ENCODE measurements at places on chromosomes 16 and 17.

DNA sequence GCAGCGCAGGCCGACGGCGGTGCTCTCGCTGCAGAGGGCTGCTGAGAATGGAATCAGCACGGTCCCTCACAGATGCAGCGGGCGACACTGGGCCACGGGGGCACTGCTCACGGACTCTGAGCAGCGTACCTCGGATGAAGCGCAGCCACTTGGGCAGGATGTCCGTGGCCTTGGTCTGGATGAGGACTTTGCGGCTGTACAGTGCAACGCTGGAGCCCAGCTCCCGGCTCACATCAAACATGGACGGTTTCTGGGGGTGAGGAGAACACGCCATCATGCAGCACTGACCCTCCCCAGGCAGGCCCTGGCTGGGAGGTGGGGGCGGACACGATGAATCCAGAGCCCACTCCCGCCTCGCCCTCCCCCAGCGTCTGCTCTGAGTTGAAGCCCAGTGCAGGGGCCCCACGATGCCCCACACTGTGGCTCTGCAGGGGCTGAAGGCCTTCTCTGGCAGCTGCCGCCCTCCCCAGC, 18.1 kb downstream of the DNASE1 start:
- DNase-seq: no peak

DNA sequence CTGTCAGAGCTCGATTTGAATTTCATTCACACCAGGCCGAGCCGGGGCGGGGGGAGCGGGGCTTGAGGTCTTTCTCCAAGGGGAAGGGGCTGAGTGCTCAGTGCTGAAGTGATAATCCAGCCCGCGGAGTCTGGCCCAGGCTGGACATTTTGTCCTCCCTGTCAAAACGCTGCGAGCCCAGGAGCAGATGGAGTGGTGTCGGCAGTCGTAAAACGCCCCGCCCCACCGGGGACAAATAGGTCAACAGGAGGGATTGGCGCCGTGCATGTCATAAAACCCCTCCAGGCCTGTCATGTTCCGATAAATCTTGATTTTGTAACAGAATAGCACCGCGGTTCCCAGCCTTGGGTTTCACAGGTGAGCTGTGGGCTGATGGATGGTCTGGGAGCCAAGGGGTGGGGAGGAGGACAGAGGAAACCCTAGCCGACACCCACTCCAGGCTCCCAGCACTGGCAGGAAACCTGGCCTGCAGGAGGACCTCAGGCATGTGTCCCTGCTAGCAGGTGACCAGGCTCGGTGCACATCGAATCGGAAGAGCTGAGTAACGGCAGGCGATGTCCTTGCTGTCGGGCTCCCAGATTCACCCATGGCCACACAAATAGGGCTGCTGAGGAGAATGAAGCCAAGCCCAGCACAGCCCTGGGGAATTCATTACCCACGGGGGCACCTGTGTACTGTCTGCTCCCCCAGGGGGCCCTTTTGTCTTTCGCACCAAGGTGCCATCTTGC, 341.4 kb downstream of the FOXL1 start:
- DNase-seq: peak; percentile 86

GRCh38 chr17:75509528-75510258, 5.6 kb downstream of the CASKIN2 start:
- no peak for DNase-seq

DNA sequence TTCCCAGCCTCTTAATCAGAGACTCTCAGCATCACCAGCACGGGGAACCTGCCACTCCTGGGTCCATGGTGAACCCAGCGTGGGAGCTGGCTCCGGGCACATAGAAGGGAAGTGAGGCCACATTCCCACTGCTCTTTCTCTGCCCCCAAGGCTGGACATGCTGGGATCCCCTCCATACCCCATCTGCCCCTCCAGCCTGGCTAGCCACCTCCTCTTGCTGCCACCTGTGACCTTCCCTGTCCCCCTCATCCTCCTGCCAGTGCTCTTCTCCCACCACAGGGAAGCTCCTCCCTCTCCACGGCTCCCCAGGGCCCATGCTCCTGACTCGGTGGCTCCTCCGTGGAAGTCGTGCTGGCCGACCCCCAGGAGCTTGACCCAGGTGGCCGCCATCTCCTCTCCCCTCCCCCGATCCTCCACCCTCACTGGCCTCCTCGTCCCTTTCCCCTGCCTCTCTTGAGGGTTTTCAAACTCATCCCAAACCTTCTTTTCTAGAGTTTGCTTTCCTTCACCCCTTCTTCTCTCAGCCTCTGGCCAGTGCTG, 139.1 kb upstream of the CHMP6 start:
- no peak for DNase-seq

DNA sequence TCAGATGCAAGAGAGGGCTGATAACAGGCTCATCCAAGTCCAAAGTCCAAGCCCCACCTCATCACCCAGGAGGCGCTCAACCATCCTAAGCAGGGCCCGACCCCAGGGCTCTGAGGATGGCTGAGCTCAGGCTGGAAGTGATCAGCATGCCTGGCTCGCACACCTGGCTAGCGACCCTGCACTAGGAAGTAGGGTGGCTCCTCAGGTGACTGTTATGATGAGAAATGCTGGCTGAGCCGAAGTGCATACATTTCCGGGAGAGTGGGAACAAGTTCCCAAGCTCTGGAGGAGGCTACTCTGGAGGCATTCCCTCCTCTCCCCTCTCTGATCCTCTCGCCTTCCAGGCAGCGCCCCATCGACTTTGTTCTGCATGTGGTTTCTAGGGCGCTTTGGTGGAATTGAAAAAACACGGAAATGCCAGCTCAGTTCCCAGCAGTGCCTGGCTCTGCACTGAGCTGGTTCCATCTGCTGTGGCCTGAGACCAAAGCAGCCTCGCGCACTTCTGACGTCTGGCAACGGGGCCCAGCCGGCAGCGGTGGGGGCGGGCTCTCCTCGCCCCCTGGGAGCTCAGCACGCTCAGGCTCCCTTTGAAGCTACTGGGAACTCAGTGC, 130.3 kb downstream of the IRF8 start:
- peak; percentile 44 for DNase-seq

DNA sequence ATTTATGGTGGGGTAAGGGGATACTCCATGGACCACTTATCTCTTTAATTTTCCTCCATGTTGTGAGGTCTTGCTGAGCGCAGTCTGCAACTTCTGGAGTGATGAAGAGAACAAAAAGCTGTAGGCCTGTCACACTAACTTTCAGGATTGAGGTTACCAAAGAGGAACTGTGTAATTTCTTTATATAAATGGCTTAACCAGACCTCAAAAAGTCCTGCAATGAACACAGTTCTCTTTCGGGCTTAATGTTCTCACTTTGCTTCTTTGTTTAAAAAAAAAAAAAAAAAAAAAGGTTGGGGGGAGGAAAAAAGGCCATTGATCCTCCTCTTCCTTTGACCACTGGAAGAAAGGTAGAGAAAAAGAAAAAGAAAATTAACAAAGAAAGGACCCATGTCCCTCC, 86.8 kb upstream of the SOX9 start:
- no peak for DNase-seq

DNA sequence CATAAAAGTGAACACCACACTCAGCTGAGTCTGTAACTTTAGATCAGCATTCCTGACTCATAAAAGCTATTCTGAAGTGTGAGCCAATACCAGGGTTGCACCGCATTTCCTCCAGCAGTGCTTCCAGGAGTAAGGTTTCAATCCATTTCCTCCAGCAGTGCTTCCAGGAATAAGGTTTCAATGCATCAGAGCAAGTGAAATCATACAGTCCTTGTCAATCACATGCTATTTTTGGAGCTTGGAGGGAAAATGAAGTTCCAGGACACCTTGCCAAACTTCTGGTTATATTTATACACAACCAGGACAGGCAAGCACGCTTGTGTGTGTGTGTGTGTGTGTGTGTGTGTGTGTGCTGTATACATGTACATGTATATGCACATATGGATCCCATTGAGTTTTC, 327.6 kb downstream of the GRIN2A start:
- DNase-seq: no peak

- no peak for DNase-seq
Observed at GRCh38 chr16:81190667-81191066, 47.8 kb upstream of the BCO1 start.

DNA sequence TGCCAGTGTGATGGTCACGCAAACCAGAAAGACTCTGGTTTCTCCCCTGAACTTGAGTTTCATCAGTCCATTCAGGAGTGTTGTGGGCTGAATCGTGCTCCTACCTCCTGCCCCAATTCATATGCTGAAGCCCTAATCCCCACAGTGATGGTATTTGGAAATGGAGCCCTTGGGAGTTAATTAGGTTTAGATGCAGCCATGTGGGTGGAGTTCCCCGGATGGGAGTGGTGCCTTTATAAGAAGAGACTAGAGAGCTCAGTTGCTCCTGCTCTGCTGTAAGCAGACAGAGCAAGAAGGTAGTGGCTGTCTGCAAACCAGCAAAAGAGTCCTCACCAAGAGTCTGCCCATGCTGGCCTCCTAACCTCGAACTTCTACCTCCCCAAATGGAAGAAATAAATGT, 160.3 kb upstream of the DYNLRB2 start:
- DNase-seq: no peak

- no peak for DNase-seq
Observed at GRCh38 chr16:66409156-66409555, 17.9 kb upstream of the BEAN1 start.

DNA sequence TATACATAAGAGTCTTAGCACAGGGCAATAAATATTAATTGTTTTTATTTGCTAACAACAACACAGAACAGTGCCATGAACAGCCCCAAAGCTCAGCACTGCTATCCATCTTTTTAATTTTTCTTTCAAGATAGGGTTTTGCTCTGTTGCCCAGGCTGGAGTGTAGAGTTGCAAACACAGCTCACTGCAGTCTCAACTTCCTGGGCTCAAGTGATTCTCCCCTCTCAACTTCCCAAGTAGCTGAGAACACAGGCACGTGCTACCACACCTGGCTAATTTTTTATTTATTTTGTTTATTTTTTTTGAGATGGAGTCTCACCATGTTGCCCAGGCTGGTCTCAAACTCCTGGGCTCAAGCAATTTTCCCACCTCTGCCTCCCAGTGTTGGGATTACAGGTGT, 47.6 kb upstream of the AKAP1 start:
- DNase-seq: no peak

DNA sequence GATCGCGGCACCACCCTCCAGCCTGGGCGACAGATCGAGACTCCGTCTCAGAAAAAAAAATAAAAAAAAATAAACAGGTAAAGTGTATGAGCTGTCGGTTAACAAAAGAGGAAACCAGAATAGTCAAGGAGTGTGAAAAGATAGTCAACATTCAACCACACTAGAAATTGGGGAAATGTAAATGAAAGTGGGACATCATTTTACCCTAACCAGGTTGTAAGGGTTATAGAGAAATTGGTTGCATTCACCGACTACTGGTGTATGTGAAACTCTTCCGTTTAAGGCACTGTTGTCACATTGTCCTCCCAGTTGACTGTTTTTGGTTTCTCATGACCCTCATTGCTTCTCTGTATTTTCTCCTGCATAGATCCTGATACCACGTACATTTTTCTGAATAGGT, 62.8 kb downstream of the RABEP1 start:
- no peak for DNase-seq

DNA sequence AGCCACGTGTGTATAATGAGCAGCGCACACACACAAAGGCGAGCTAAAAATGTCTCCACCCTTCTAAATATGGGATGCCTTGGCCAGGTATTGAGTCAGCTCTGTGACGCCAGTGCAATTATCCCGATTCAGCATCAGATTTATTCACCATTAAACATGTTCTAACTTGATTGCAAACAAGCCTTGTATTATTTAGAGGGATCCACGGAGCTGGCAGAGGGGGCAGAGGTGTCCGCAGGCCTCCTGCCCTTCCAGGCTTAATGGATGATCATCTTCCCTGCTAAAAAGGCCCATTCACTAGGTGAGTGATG, 591.7 kb downstream of the MAF start:
- DNase-seq: no peak

DNA sequence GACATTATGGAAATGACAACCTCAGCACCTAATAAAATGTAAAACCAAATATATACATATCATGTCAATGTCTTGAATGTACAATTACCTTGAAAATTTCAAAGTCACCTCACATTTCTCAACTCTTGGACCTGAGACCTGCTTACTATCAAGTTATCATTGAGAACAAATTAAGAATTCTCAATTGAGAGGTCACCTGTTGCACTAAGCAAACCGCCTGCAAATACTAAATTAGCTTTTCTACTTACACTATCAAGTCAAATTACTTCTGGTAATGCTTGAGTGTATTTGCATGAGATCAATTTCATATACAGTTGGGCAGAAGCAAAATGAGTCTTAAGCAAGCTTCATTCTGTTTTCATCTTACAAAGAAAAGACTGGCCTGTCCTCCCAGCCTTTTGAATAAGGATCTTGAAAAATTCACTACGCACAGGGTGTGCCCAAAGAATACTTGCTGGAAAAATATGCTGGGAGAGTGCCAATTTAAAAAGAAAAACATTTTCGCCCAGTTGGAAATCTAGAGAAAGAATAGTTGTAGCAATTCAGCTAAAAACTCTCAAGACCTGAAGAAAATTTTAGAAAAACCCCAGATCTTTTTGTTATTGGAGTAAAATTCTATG, 35.7 kb downstream of the KANSL1 start:
- no peak for DNase-seq

DNA sequence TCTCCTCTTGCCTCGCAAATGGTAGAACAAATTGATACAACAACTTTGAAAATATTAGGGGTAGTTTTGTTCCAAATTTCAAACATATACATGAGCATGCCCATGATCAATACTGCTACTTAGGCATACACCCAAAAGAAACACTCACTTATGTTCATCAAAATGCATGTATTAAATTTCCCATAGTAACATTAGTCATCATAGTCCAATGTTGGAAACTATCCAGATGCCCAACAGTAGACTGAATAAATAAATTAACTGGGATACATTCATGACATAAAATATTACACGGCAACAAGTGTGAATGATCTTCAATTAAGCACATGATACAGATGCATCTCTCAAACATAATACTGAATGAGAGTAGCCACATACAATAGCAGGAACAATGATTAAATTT, 391.6 kb downstream of the CDH11 start:
- no peak for DNase-seq

DNA sequence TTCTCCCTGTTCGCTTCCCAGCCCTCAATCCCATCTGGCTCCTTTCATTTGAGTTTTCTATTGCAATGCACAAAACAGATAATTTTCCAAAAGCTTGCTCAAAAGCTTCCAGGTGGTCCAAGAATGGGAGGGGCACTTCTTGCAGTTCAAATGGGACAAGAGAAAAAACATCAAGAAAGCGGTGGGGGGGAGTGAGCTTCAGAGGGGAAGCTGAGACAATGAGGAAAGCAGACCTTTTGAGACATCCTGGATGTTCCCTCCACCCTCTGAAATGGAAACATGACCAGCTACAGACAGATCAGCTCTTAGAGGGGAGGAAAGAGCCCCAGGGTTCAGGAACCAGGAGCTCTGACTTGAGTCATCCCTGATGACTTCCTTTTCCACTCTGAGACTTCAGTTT, 368.2 kb downstream of the SLC39A11 start:
- DNase-seq: no peak

DNA sequence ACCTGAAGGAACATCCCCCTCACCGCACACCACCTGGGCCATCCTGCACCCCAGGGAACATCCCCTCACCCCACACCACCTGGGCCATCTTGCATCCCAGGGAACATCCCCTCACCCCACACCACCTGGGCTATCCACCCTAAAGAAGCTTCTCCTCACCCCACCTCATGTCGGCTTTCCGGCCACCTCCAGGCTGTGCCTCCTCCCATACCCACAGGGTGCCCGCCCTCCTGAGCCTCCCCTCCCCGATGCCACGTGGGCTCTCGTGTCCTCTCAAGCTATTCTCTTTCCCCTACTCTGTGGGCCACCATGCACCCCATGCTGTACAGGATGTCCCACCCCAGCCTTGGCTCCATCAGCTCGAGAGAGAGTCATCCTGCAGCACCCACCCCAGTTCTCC, 18.0 kb downstream of the MYLK3 start:
- DNase-seq: no peak

Data from nephron progenitor cell (in vitro differentiated cells).